ENCODE measurements at places on chromosomes 12 and 14. TPM values are rescaled to one million over a fixed set of nuclear protein-coding genes. Genes with fewer than 3 reads are reported as not detected.

- no peak for DNase-seq
Measured at GRCh38 chr14:86055512-86056075, 525.6 kb downstream of the FLRT2 start.

DNA sequence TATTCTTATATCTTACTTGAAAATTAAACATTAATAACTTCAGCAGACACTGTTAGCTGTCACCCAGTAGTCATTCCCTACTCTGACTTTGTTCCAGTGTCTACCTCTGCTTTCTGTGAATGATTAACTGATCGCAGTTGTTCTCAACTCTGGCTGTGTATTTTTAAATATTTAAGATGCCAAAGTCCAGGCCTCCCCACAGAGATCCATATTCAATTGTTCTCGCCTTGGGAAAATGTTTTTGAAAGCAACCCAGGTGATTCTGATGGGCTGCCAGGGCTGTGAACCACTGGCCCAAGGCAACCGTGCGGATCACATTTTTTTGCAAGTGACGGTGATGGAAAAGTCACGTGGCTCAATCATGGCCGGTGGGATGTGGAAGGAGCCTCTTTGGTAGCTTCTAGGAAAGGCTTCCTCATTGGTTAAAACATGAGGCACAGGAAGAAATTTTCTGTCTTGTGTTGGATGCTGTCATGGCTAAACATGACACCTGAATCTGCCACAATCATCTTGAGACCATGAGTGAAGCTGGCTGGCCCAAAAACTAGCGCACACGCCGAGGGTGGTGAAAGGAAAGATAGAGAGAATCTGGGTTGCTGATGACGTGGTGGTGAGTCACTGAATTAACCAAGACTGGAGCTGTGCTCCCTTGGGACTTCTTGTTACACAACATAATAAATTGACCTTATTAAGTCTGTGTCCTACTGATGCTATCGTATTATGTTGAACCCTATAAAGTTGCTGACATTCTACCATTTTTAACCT lies 37.2 kb downstream of the RDH12 start:
- peak; percentile 97 for DNase-seq

DNA sequence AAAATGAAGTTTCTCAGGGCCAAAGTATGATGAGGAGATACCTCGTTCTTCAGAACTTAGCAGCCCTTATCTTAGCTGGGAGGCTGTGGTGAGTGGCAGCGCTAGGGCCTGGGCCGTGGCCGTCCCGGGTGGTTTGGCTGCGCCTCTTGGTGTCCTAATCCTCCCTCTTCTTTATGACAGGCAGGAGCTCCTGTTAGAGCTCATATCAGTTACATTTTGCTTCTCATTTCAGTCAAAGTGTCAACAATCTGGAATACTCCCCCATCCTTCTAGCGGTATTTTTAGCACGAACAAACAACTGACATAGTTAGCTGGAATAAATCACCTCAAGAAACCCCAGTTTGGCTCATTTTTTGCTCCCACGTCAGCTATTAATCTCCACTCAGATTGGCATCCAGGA lies 188.8 kb downstream of the TTC7B start:
- no peak for DNase-seq

DNA sequence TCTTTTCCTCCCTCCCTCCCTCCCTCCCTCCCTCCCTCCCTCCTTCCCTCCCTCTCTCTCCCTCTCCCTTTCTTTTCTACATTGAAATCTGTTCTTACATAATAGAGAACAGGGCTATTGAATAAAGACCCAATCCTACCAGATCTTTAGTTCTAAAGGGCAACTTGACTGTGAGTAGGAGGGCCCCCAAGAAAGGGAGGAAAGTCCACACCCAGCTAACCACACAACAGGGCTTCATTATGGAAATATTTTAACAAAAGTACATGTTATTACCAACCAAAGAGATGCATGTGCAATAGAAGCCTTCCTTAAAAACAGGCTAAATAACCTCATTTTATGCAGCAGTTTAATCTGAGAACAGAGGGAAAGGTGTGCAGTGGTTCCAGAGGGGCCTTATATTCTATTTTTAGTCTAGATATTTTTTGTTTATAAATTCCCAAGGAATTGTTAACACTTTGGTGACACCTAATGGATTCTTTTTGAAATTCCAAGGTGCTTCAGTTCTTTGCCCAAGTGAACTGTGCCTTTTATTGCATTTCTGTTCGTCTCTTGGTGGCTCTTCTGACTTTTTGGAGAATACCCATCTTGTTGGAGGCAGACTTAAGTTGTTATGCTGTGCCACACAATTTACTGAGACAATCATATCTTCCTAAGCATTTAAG lies 63.0 kb downstream of the GNS start:
- peak; percentile 62 for DNase-seq

- peak; percentile 90 for DNase-seq
Measured at GRCh38 chr12:49750027-49750995, 9.0 kb downstream of the TMBIM6 start.

DNA sequence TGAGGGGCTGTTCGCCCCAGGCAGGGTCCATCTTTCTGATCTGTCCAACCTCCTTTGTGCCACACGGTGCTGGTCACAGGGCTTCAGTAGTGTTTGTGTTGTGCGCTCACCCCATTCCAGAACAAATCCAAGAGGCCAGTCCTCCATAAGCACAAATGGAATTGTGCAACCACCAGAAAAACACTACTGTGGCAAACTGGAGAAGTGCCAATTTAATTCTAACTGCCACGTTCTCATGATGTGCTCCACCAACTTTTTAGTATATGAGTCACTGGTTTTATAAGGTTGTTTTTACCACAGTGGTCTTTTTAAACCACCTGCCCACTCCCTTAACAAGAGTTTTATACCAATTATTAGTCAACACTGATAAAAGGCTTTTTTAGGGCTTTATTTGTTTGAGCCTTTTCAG lies 380.2 kb downstream of the NAV3 start:
- peak; percentile 97 for DNase-seq

Gene C12orf56
- 0.86 TPM for total RNA-seq

DNA sequence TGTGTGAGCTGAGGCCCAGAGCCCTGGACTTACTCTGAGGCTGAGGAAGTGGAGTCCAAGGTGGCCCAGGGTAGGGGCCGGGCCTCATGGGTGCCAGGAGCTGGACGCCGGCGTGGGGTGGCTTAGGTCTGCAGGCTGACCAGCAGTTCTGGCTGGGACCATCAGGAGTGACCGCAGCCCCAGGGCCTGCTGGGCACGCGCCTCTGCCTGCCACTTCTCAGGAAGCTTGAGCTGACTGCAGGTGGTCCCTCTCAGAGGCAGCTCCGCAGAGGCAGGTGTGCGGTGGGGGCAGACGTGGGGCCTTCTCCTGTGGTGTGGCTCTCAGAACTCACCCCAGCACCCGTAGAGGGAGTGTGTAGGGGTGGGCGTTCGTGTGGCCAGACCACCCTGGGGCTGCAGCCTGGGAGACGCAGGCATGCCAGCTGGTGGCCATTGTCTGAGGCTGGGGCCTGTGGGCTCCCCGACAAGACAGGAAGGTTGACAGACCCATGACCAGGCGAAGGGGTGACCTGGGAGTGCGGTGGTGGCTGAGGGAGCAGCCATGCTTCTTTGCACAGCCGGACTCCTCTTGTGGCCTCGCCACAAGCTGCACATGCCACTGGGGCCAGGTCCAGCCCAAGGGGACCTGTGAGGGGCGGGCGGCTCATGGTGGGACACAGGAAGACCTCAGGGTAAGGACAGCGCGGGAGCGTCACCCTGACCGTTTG lies 40.0 kb upstream of the TEX22 start:
- no peak for DNase-seq

Gene CHGA
- not detected for total RNA-seq

DNA sequence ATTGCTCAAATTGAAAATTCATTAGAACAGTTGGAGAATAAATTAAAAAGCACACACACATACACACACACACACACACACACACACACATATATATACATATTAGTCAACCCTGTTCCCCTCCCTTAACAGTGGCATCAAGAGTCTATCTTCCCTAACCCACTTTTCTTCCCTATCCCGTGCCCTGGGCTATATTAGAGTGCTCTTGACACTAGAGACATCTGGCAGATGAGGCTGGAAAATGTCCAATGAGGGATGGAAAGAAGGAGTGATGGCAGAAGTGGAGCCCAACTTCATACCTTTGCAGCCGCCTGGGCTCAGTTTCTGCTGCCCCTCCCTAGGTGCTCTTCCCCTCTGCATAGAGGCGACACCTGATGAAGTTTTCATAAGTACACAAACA lies 172.4 kb upstream of the NUDT4 start:
- no peak for DNase-seq

Measured in fibroblast of villous mesenchyme (primary cell).